ENCODE measurements at places on chromosomes 2 and 18.

DNA sequence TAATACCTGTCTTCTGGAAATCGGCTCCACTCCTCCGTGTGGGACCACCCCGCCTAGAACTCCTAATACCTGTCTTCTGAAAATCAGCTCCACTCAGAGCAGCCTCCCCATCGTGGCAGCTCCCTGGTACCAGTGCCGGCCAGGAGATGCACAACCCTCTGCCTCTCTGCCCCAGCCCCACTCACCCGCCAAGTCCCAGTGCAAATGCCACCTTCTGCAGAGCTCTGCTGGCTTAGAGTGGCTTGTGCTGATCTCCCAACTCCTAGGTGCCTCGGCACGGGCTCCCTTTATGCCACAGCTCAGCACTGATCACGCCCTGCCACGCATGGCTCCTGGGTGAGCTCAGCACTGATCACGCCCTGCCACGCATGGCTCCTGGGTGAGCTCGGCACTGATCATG lies 258.5 kb downstream of the HDAC4 start:
- no peak for DNase-seq

DNA sequence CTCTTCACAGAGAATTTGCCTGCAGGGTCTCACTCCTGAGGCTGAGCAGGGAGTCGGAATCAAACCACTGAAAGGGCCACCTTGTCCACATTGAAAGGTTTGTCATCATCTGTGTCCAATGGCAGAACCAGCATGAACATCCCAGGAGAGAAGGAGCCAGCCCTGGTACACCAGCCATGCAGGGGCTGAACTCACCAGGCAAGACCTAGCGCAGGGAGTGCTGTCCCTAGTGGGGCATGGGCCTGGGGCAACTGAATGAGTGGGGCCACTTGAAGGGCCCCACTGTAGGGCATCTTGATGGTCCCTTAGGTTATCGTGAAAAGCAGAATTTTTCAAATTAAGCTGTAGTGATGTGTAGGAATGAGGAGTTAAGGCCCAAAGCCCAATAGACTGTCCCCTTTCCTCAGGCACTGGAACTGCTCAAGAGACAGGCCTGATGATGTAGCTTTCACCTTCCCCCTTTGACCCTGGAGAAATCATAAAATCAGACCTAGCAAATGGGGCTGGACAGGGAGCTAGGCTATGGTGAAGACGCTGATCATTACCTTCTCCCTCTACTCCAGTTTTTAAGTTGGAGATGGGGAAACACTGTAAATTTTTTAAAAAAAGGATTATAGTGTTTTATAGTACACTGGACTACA lies 8.4 kb upstream of the PLEK start:
- no peak for DNase-seq

GRCh38 chr18:70659036-70659925 lies 370.4 kb downstream of the SOCS6 start:
- no peak for DNase-seq

DNA sequence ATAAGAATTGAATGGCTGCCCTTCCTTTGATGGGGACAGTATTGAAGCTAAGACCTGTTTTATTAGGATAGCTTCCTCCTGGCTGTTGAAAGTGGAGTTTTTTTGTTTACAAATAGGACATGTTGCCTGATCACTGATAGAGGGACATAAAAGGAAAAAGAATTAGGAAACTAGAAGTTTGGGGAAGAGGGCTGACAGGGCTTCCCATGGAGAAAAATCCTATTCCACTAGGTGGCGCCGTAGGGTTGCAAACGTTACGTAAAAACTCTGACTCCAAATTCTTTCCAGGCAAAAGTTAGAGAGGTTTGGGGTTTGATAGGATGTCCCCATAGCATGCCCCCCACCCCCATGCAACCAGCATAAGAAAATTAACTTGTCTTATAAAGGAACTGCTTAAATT lies 11.1 kb upstream of the RBFA start:
- DNase-seq = no peak

GRCh38 chr2:142188562-142188961 lies 57.7 kb upstream of the LRP1B start:
- no peak for DNase-seq

- no peak for DNase-seq
Observed at GRCh38 chr2:145116056-145116455, 596.1 kb upstream of the ZEB2 start.

- DNase-seq = no peak
Observed at GRCh38 chr2:233686928-233687327, 5.2 kb downstream of the UGT1A7 start.

GRCh38 chr2:173681881-173682650 lies 283.1 kb downstream of the SP3 start:
- no peak for DNase-seq

- no peak for DNase-seq
Observed at GRCh38 chr18:54127759-54128378, 96.6 kb downstream of the MBD2 start.

DNA sequence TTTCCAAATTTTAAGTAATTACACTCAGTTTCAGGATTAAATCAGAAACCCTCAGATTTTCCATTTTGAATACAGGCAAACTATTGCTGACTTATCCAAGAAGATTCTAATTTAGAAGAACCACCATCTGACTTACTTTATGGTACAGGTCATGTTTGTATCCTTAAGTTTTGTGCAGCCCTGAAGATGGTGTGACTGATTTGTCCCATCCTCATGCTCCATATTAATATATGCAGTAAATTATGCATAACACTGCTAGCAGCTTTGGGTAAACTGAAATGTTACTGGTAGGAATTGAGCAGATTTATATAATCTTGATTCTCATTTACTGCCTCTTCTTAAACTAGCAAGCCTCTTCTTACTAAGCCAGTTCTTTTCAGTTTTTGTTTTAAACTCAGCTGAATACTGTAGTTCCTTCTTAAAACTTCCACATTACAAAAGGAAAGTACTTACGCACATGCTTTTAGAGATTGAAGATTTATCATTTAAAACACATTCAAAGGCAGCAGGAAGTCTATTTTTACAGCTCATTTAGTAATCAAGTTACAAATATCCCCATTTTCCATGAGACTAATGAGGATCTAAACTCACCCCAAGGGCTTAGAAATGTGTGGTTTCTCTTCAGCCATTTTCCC lies 25.7 kb downstream of the MEX3C start:
- no peak for DNase-seq

GRCh38 chr2:38263293-38263692 lies 113.8 kb downstream of the ATL2 start:
- peak; percentile 28 for DNase-seq

DNA sequence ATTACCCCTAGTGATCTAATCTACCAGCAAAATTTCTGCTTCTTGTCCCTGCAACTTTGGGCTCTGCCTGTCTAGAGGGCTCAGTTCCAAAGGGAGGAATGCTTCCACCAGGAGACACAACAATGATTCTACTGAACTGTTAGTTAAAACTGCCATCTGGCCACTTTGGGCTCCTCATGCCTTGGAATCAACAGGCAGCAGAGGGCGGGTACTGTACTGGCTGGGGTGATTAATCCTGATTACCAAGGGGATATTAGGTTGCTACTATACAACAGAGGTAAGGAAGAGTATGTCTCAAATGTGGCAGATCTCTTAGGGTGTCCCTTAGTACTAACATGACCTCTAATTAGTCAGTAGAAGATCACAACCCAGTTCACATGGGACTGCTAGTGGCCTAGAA lies 21.4 kb downstream of the HADHA start:
- DNase-seq = no peak

- peak; percentile 79 for DNase-seq
Observed at GRCh38 chr2:219142329-219142728, 18.3 kb downstream of the NHEJ1 start.

DNA sequence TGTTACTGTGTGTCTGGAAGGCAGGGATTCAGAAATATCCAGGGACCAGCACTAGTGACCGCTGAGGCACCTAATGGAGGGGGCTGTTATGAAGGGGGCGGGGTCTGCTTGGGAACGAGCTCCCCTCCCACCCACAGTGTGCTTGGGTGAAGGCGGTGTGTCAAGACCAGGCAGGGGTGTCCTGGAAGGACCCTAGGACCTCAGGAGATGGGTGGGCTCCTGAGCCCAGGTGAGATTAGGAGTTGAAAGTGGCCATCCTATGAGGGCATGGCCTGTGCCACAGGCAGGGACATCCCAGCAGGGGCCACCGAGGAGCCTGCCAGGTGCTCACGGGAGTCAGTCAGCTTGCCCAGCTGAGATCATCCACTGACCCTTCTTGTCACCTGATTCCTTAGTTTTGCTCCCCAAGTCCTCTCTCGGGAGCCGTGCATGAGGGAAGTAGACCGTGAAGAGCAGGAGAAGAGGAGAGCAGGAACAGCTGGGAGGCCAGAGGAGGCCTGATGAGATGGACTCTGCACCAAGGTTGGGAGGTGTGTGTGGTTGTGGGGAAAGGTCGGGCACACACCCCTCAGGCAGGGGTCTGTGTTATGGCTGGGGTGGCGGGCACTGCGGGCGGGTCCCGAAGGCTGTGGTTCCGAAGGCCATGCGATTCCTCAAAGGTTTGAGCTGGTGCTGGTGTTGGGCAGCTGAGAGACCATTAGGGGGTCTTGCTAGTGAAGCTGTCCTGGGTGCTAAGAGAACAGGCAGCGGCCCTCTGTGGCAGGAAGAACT lies 180.9 kb upstream of the HS6ST1 start:
- peak; percentile 54 for DNase-seq

DNA sequence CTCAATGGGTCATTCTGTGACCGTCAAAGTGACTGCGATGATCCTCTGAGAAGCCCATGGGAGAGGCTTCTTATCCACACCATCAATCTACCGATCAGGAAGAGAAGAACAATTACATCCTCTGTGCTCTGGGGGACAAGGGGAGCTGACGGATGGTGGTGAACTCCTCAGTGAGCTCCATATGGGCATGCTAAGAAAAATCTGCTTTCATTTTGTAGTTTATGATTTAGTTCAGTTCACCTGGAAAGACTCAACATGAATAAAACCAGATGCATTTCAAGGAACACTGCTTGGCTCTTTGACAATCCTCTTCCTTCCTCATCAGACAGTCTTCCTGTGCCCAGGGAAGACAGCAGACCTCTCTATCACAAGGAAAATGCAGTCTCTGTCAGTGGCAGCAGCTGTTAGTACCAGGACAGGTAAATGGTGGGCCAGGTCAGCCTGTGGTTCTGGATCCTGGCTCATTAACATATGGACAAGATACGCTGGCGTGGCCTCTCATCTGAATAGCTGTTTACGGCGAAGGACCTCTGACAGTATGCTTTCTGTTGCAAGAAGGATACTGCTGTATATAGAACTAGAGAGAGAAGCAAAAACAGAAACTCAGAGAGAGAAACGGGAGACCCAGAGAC lies 176.9 kb downstream of the BCL2 start:
- no peak for DNase-seq

DNA sequence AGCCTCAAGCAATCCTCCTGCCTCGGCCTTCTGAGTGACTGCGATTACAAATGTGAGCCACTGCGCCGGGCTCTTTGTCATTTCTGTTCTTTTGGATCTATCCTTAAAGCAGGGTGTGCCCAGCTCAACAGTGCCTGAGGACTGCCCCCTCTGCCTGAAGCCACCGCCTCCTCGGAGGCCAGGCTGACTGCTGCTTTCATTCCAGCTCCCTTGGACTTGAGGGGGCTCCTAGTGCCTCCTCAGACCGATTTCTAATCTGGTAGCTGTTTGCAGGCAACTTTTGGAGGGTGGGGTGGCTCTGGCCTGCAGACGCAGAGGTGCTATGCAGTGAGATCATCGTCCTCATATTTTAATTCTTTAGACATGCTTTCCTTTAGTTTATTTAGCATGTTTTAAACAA lies 35.9 kb upstream of the KLF11 start:
- no peak for DNase-seq

- no peak for DNase-seq
Observed at GRCh38 chr2:224691563-224691962, 24.6 kb downstream of the CCDC195 start.

DNA sequence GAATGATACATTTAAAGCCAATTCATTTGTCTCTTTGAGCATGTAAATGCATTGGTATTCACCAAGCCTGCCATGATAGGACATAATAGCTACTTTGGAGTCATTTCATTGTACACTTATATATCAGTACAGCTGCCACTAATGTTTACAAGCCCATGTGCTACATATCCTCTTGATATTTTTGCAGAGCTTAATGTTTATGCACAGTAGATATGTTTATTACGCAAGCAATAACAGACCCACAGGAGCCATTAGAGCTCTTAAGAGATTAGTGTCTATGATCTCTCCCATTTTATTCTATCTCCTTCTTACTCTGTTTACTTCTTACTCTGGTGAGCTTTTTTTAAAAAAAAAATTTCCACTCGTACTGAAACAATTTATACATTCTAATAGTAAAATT lies 1132.1 kb upstream of the ZEB2 start:
- DNase-seq = no peak

- DNase-seq = no peak
Observed at GRCh38 chr2:27627963-27628766, 647 bp downstream of the CCDC121 start.

DNA sequence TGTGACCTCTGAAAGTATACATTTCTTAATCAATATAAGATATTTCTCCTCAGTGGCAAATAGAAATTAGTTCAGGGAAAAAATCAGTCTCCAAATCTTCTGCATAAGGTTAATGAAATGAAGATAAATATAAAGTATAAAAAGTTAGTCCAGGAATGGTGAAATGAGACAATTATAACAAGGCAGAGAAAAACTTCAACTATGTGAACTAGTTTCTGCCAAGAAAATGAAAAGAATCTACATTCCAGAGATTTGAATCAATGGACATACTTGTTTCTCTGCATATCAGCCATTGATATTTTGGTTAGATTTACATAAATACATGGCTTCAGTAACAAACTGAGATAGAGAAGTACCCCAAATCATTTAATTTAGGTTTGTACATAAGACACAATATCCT lies 249.0 kb downstream of the EXOC6B start:
- no peak for DNase-seq

DNA sequence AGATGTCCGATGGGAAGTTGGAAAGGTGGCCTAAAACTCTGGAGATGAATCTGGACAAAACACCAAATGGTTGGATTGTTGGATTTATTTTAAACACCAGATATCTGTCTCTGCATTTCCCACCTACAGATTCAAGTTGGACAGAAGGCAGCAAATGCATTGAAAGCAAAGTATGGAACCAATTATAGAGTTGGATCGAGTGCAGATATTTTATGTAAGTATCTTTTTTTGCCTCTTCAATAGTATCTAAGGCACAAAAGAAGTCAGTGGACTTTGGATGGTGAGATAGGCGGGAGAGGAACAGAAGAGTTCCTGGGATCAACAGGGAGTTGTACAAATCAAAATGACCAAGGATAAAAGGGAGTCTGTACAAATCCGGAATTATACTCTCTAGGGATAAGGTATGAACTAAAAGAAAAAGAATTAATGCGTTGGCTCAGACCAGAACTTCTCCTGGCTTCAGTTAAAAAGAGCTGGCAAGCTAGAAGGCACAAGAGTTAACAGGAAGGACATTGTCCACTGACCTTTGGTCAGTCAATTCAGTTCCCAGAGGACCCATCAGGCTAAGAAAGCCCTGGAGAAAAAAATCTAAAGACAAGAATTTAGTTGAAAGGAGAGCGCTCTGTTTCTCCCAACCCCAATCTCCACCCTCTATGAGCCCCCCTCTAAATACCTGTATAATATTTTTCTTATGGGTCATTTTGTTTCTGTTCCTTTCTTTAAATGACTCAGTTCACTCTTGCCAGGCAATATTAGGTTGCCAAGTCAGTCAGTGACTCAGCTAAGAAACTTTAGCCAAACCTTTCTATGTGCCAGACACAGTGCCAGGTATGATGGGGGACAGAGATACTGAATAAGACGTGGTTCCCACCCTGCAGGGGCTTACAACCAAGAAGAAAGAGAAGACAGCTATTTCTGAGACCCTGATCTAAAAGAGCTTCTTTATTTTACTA lies 29.1 kb downstream of the CPO start:
- DNase-seq = no peak
